Colonic mucosa (tissue), 4 donors: ENCODE measurements at places on chromosomes 1 and 21. TPM values are rescaled to one million over a fixed set of nuclear protein-coding genes. Genes with fewer than 3 reads are reported as not detected.

GRCh38 chr1:225885336-225885735, 3.2 kb upstream of the TMEM63A start:
- H3K4me3 ChIP-seq, result no peak overlapping the region
- H3K27me3 ChIP-seq, result no peaks in the 10 kb centered on the region
- no peaks in the 10 kb centered on the region for H3K36me3 ChIP-seq
- DNase-seq, result no peak

The OLIG2 gene
- total RNA-seq, result not detected

The NFIA gene
- 44.2 TPM for total RNA-seq

The FCAMR gene
- total RNA-seq, result 4.5 TPM

DNA sequence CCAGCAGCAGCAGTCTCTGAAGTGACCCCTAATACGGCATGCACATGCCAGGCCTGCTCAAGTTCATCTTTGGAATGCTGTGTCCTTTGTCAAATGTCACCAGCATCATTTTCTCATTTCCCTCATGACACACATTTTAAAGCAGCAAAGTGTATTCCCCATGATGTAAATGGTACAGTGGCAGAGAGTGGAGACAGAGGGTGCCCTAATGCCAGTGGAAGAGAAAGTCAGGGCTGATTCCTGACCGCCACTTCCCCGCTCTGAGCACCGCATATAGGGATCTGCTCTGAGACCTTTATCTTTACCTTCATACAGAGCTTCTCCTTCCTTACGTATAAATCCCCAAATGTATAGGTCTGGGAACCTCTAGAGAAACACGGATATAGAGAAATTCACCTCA, 222.3 kb upstream of the SGIP1 start:
- H3K27me3 ChIP-seq, result no peaks in the 10 kb centered on the region
- no peak for DNase-seq
- no peak overlapping the region for H3K27ac ChIP-seq
- no peak overlapping the region for H3K4me3 ChIP-seq

The HAPLN2 gene
- total RNA-seq, result not detected
